ENCODE measurements at places on chromosomes 4 and X.

DNA sequence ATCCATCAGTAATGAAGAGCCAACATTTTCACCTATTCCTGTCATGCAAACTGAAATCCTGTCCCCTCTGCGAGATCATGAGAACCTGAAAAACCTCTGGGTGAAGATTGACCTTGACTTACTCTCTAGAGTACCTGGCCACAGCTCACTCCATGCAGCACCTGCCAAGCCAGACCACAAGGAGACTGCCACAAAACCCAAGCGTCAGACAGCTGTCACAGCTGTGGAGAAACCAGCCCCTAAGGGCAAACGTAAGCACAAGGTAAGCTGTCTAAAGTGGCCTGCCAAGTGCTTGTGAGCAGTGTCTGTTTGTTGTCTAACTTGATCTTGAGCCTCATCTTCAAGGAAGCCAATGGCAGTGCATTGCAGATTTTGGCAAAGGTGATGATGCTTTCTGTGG is 455.9 kb downstream of the AFF2 start:
- DNase-seq, result no peak

- no peak for DNase-seq
Observed at GRCh38 chrX:47198026-47198686, 4.5 kb downstream of the UBA1 start.

GRCh38 chrX:146127617-146128016 is 310.0 kb downstream of the SLITRK2 start:
- no peak for DNase-seq

DNA sequence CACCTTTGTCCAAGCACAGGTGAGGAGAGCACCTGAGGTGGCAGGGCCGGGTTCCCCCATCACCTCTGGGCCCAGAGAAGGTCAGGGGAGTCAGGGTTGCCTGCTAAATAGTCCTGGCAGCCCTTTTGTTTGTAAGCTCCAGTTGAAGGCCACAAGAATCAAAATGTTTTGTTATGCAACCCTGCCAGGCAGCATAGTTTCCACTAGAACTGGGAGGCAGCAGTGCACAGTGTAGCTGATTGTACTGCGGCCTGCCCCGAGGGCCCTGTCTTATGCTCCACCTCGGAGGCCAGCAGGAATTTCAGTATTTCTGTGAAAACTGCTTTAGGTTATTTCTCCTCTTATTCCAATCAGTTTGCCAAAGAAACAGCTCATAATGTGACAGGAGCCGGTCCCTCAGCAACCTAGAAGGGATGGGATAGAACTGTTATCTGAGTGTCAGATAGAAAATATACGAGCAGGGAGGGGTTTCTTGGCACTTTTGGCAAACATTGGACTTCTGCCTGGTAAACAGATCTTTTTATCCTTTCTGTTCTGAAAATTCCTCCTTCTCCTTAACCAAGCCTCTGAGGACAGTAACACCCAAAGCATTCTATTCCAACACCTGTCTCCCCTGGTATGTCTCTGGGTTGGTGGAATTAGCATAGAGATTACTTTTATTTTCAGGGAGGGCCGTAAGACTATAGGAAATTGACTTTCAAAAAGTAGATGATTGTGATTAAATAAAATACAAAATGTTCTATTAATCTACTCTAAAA is 93.6 kb downstream of the LNX1 start:
- DNase-seq, result no peak

DNA sequence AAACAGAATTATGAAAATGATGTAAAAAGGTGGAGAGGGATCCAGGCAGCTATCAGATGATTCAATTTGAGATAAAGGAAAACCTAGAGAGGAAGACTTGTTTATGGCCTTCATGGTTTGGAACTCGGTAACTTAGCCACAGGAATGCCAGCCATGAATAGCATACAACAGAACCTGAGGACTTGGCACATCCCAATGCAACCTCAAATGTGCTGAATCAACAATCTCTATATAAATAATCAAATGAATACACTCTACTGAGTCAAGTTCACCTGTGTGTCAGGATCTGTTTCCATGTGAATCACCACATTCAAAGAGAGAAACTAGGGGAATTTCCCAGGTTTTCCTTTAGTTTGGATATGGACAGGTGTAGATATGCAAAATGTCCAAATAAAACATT is 86.9 kb downstream of the MBNL3 start:
- DNase-seq, result no peak

GRCh38 chr4:69977582-69977981 is 12.1 kb upstream of the CSN2 start:
- no peak for DNase-seq

- no peak for DNase-seq
Observed at GRCh38 chrX:114717921-114718320, 134.0 kb downstream of the HTR2C start.

GRCh38 chr4:139085141-139085540 is 69.6 kb downstream of the NOCT start:
- peak; percentile 23 for DNase-seq

DNA sequence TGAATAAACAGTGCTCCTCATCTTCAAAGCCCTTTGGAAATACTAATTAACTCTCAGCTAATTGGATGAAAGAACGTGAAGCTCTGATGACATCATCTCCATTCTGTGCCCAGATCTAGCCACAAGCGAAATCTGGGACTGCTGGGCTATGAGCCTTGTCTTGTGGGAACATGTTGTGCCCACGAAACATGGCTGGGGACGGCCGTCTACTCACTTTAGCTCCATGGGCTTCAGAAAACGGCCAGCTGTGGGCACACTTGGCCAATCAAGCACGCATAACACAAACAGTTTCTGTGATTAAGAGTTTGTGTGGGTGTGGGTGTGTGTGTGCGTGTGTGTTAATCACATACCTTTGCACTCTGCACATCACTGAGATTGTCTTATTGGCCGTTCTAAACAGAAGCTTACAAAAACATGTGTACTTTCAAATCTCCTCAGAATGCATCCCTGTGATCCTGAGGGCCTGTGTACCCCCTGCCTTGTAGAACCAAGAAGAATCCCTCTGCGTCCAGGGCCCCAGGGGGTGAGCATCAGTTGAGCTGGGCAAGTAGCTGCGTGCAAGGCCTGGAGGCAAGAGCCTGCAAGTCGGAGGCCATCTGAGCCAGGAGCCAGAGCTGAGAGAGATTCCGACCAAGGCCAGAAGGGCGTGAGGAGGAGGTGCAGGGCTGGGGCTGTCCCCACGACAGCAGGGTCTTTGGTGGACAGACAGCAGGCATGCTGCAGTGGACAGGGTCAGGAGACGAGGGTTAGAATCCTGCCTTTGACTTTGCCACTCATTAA is 18.7 kb upstream of the ZNF185 start:
- DNase-seq, result no peak

DNA sequence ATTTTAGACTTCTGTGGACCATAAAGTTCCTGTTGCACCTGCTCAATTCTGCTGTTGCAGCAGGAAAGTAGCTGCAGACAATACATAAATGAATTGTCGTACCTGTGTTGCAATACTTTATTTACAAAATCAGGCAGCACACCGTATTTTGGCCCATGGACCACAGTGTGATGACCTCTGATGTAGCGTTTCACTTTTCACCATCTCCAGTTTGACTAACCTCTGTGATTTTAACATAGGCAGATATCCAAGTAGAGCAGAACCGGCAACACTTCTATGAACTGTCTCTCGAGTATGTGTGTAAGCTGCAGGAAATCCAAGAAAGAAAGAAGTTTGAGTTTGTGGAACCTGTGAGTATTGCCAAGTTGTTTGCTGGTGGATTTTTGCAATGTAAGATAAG is 132.7 kb downstream of the ARHGAP10 start:
- DNase-seq, result no peak
